NCI-H748 treated with DMSO at 0.1 percent for 48 hours (cell line): ENCODE measurements at places on chromosomes 1 and 21.

DNA sequence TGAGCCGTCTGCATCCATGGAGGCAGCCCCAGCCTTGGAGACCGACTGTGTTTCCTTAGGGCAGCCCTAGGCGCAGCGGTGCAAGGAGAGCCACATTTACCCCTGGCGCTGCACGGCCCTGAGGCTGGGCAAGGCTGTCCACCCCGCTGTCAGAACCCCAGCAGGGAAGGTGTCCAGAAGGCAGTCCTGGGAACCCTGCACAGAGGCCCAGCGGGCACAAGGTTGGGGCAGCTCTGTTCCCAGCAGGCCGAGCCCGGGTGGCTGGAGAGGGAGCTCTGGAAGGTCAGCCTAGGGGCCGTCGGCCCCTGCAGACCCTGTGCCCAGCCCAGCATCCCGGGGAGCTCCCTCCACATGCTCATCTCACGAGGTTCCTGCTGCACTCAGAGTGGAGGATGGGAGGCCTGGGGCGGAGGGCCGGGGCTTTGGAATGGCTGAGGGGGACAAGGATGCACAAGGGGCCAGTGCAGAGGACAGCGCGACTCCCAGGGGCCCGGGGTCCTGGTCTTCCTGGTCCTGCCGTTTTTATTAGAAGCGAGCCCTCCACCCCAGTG, 19.9 kb upstream of the SAMD11 start:
- no peak for DNase-seq

- DNase-seq: no peak
These were observed 130.5 kb downstream of the BACH1 start for GRCh38 chr21:29429218-29429617.

- DNase-seq: no peak
These were observed 71.3 kb downstream of the GABPA start for GRCh38 chr21:25806060-25806459.

- DNase-seq: no peak
These were observed 148.6 kb downstream of the SYF2 start for GRCh38 chr1:25083481-25084345.

- no peak for DNase-seq
These were observed 116.1 kb upstream of the RUNX3 start for GRCh38 chr1:25046194-25046532.
